ENCODE measurements at places on chromosomes 1 and 21.

- DNase-seq: no peak
Measured at GRCh38 chr1:43460988-43461693, 7.4 kb upstream of the HYI start.

GRCh38 chr1:211616231-211616964, 37.4 kb upstream of the SLC30A1 start:
- no peak for DNase-seq

DNA sequence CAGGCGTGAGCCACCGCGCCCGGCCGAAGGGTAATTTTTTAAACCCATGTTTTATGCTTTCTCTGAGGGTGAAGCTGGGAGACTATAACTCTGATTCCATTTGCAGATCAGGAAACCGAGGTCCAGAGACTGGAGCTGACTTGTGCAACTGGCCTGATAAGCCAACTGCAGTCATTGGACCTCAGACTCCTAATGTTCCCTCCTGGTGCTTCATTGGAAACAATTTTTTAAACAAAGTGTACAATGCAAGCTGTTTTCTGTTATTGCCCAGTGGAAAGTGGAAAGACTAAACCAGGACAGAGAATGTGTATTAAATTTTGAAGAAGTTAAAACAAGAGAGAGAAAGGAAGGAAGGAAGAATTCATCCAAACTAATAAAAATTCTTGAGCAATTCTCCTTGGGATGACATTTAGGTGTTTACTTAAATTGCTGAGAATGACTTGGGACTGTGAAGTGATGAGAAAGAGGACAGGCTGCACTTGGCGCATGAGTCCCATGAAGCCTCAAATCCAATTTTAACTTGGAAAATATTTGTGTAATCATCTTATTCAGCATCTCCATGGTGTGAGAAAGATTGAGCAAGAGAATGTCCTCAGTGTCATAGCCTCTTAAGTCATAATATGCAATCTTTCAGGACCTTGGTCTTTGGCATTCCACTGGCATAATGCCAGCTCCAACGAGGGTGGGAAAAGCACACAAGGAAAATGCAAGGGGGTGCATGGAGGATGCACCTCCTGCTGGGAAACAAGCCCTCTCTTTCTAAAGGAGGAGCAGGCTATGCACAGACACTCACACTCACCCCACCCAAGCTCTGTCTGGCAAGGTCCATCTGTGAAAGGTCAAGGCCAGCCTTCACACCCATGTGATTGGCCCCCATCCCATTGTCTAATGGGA, 342.0 kb downstream of the SIPA1L2 start:
- no peak for DNase-seq

DNA sequence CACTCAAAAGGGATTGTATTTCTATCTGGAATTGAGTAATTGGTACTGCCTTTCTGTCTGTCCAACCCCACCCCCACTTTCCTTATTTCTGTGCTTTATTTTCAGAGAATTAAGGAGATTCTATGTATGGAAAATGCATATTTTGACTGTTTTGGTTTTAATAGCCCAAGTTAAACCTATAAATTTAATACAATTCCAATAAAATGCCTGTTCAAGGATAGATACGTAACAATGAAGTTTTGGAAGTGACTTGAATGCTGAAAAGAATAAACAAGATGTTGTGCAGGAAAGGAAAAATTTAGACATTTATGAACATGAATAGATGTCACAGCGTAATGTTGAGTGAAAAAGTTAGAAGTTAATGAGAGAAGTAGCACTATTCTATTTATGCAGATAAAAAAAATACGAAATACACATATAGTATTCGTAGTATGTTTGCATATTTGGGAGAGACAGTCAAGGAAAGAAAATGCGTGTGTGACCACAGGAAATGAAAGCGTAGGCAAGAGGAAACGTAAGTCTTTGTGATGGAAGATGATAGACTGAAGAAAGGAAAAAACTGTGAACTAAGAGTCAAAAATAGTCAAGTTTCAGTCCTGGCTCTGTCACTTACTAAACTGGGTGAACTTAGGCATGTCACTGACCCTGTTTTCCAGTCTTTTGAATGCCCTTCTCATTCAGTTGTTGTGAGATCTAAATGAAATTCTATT, 62.1 kb downstream of the MEF2D start:
- DNase-seq: no peak

- DNase-seq: no peak
Measured at GRCh38 chr1:221998186-221998612, 256.3 kb upstream of the DUSP10 start.

- no peak for DNase-seq
Measured at GRCh38 chr1:181416268-181416860, 67.0 kb upstream of the CACNA1E start.

GRCh38 chr1:51897699-51898031, 19.1 kb upstream of the NRDC start:
- DNase-seq: no peak

DNA sequence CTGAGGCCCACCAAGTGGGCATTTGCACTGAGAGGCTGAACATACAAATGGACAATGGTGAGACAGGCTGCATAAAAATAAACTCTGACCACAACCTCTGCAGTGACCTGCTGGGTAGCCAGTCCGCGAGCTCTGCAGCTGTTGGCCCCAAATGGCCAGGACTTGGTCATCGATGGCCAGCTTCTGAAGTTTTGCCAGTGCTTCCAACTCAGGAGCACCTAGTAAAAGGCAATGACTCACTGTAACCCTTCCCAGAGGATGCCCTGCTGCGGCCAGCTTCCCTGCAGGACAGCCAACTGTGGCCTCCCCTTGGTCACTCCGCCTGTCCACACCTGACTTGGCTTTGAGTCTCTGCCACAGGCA, 185.4 kb downstream of the DYRK1A start:
- no peak for DNase-seq

GRCh38 chr1:21381354-21381753, 58.6 kb upstream of the NBPF3 start:
- DNase-seq: no peak
